ENCODE measurements at places on chromosomes 1 and 21.
A peak's percentile ranks its signal among the peaks of the same experiment; 100 is the strongest.

DNA sequence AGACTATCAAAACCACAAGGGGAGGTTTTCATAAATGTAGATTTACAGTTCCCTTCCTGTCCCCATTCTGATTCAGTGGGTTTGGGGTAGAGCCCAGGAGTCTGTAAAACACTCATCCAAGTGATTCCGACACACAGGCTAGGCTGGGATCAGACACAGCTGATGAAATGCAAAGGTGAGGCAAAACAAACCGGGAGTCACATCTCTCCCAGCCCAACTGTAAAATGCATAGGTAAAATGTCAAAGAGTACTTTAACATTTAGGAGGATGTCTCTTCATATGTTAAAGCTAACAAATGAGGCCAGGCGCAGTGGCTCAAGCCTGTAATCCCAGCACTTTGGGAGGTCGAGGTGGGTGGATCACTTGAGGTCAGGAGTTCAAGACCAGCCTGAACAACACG is 45.0 kb downstream of the ZNF281 start:
- no peaks in the 10 kb centered on the region for H3K36me3 ChIP-seq
- no peak for DNase-seq
- no peak overlapping the region for H3K27ac ChIP-seq
- H3K27me3 ChIP-seq: no peaks in the 10 kb centered on the region
- H3K4me3 ChIP-seq: no peak overlapping the region

- no peaks in the 10 kb centered on the region for H3K4me1 ChIP-seq
- no peak overlapping the region for H3K4me3 ChIP-seq
- H3K27me3 ChIP-seq: no peaks in the 10 kb centered on the region
- no peak for DNase-seq
- H3K36me3 ChIP-seq: no peaks in the 10 kb centered on the region
Observed at GRCh38 chr1:216903382-216903740, 180.1 kb upstream of the ESRRG start.

DNA sequence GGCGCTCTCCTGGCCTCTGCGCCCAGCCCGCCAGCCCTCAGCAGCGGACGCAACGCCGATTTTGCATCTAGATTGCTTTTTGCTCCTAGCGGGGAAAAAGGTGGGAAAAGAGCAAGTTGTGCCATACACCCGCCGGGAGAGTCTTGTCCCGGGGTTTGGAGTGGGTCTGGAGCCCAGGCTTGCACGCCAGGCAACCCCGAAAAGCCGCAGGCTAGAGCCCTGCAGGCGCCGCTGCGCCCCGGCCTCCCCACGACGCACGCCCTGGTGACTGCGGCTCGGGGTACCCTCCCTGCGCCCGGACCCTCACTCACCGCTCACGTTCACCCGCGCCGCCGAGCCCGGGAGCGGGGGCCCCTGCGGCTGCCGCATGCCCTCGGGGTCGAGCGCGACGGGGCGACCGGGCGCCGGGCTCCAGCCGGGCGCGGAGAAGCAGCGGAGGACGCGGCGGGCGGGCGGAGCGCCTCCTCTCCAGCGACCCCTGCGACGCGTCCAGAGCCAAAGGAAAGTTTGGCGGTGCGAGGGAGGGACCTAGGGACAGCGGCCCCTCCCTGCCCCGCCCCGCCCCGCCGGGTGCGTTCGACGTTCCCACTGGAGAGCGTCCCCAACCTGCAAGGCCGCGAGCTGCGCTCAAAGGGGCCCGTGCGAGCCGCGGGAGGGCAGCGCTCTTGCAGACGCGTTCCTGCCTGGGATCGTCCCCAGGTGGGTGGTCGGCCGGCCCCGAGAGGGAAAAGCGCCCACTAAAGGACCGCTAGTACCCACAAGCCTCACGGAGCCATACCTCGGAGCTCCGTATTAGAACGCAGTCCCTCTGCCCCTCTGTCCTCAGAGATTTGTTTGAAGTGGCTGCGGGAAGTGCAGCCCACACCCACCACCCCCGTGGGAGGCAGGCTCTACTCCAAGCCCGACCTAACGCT is at the start of gene LPAR3:
Gene LPAR3, minus strand, starts transcription at position 502 of the 914 bp plus-strand sequence. CDS start 27,086 bp downstream, outside the sequence.
- H3K27me3 ChIP-seq: no peaks in the 10 kb centered on the region
- H3K36me3 ChIP-seq: no peaks in the 10 kb centered on the region
- no peak for DNase-seq
- no peaks in the 10 kb centered on the region for H3K4me1 ChIP-seq
- peak within 1 kb of the TSS; percentile 20 for H3K4me3 ChIP-seq
- H3K27ac ChIP-seq: no peak within 1 kb of the TSS

DNA sequence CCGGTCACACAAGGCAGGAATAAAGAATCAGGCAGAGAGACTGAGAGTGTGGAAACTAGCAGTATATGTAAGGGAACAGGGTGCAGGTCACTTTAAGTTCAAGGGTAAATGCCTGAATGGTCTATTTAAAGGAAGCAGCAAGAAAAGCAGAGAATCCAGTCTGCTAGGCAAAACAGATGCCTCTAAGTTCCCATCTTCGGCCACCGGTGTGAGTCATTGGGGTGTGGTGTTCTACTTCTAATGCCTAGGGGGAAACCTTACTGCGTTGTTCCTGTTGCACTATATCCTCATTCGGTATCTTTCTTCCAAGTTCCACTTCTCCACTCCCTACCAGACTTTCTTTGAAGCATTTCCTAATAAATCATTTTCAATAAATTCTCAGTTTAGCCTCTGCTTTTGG is 259.9 kb downstream of the HHIPL2 start:
- no peak overlapping the region for H3K27ac ChIP-seq
- H3K36me3 ChIP-seq: no peaks in the 10 kb centered on the region
- no peak for DNase-seq
- H3K4me1 ChIP-seq: no peaks in the 10 kb centered on the region
- no peak overlapping the region for H3K4me3 ChIP-seq

- DNase-seq: no peak
- no peaks in the 10 kb centered on the region for H3K27me3 ChIP-seq
- no peaks in the 10 kb centered on the region for H3K36me3 ChIP-seq
- no peak overlapping the region for H3K4me3 ChIP-seq
- no peaks in the 10 kb centered on the region for H3K4me1 ChIP-seq
- H3K27ac ChIP-seq: no peak overlapping the region
Observed at GRCh38 chr1:243575070-243575469, 275.0 kb downstream of the AKT3 start.

DNA sequence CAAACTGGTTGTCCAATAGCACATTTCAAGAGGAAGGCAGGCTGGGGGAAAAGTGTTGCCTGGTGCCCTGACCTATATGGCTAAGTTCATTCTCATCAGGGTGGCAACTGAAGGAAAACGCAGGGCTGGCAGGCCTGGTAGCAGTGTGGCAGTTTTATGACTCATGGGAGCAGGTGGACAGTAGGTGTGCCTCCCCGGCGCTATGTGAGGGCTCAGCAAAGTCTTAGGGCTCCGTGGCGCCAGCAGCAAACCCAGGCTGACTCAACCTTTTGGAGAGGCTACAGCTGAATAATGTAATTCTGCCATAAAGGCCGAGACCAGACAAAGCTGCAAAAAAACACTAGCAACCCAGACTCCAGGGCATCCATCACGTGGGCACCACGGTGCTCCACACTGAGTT is 23.6 kb downstream of the GADD45A start:
- no peak overlapping the region for H3K4me3 ChIP-seq
- H3K27me3 ChIP-seq: no peaks in the 10 kb centered on the region
- peak overlapping the region; percentile 12 for H3K27ac ChIP-seq

- DNase-seq: no peak
- H3K36me3 ChIP-seq: no peaks in the 10 kb centered on the region
- peaks cover 23% of the 10 kb centered on the region for H3K4me1 ChIP-seq
Observed at GRCh38 chr1:98045767-98046641, 125.2 kb upstream of the DPYD start.

DNA sequence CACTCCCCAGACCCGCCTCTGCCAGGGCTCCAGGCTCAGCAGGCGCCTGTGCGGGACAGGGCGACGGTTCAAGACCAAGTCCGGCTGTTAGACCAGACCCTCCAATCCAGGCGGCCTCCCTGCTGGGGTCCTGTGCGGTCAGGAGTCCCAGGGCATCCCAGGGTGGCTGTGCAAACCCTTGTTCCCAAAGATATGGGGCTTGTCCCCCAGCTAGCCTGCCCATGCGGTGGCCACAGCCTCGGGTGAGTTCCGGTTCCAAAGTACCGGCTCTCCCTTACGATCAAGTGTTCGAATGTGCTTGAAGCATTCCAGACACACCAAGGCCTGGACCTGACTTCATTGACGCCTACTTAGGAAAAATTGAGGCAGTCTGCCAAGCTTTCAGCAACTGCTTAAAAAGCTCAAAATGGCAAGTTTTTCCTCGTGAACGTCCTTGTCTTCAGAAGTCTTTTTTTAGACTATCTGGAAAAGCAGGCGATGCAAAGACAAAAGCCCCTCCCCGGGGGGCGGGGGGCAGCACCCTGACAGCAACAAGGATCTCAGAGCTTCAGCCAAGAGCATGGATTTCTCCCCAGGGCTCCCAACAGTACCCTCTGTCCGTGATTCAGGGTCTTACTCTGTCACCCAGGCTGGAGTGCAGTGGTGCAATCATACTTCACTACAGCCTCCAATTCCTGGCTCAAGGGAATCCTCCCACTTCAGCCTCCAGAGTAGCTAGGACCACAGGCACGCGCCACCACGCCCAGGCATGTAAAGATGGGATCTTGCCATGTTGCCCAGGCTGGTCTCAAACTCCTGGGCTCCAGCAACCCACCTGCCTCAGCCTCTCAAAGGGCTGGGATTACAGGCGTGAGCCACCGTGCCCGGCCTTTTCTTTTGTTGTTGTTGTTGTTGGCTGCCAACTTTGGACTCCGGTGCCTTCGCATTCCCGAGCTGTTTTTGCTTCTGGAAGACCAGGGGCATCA is 2.3 kb downstream of the FAAP20 start:
- H3K4me3 ChIP-seq: no peak overlapping the region
- H3K36me3 ChIP-seq: no peaks in the 10 kb centered on the region
- H3K4me1 ChIP-seq: peaks cover 60% of the 10 kb centered on the region
- H3K27ac ChIP-seq: peak overlapping the region; percentile 93

DNA sequence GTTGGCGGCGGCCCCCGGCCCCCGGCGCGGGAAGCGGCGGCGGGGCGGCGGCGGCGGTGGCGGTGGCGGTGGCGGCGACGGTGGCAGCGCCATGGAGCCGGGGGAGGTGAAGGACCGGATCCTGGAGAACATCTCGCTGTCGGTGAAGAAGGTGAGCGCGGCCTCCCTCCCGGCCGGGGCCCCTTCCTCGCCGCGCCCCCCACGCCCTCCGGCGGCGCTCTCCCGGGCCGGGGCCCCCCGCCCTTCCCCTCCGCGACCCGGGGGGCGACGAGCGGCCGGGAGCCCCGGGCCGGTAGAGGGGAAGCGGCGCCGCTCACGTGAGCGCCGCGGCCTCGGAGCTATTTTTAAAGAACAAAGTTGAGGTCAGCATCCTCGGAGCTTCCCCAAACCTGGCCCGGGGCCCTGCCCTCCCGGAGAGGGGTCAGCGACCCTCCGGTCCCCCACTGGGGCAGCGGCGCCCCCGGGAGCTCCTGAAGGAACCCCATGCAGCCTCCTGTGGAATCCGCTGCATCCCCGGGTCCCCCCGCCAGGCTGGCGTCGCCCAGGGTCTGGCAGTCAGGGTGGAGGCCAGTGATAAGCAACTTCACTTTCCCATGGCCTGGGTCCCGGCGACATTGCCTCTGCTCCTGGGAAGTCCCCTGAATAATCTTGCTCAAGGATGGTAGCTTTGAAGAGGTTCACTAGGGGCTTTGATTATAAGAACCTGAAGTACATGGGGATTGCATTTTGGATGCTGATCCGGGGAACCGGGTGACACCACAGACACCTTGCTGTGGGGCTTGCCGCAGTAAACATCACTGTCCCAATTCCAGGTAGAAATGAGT is 560 bp downstream of the PLEKHM2 start:
- H3K27ac ChIP-seq: peak overlapping the region; percentile 99
- no peak for DNase-seq
- peak overlapping the region; percentile 70 for H3K4me3 ChIP-seq
- H3K4me1 ChIP-seq: peaks cover 61% of the 10 kb centered on the region

DNA sequence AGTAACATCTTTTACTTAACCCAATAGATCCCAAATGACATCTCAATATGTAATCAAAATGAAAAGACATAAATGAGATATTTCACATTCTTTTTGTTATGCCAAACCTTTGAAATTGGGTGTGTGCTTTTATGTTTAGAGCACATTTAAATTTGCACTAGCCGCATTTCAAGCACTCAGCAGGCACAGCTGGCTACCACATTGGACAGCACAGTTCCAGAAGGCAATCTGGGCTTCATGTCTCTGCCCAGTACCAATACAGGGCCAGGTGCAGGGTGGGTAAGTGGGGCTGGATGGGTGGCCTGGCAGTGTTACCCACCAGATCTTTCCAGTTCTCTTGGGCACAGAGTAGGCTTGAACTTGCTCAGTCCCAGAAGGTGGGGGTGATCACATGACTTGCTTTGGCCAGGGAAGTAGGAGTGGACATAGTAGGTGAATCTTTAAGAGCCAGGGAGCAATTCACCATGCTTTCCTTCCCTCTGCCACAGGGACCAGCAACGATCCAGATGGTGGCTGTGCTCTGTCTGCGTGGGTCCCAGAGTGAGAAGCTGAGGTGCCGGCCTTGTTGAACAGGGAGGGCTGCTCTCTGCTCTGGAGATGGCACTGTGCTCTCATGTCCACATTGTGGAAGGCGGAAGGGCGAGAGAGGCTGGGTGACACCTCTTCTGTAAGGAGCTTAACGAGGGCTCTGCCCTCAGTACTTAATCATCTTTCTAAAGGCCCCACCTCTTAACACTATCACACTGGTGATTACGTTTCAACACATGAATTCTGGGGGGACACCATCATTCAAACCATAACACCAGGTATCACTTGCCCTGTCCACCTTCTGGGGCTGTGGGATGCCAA is 261.4 kb downstream of the GRIK3 start:
- no peak for DNase-seq
- no peaks in the 10 kb centered on the region for H3K36me3 ChIP-seq
- no peaks in the 10 kb centered on the region for H3K4me1 ChIP-seq
- H3K4me3 ChIP-seq: no peak overlapping the region
- H3K27ac ChIP-seq: no peak overlapping the region

- no peak overlapping the region for H3K4me3 ChIP-seq
- no peaks in the 10 kb centered on the region for H3K36me3 ChIP-seq
- H3K27ac ChIP-seq: no peak overlapping the region
- DNase-seq: no peak
Observed at GRCh38 chr1:221832617-221833016, 90.7 kb upstream of the DUSP10 start.

- peak overlapping the region; percentile 72 for H3K27ac ChIP-seq
- H3K4me1 ChIP-seq: peaks cover 33% of the 10 kb centered on the region
- no peaks in the 10 kb centered on the region for H3K27me3 ChIP-seq
- H3K4me3 ChIP-seq: no peak overlapping the region
- peaks cover 36% of the 10 kb centered on the region for H3K36me3 ChIP-seq
- no peak for DNase-seq
Observed at GRCh38 chr1:183139281-183139942, 46.7 kb upstream of the LAMC2 start.

- no peaks in the 10 kb centered on the region for H3K36me3 ChIP-seq
- no peaks in the 10 kb centered on the region for H3K27me3 ChIP-seq
- peak; percentile 40 for DNase-seq
- no peak overlapping the region for H3K27ac ChIP-seq
- no peak overlapping the region for H3K4me3 ChIP-seq
Observed at GRCh38 chr1:157288492-157288891, 150.3 kb upstream of the ETV3 start.

GRCh38 chr1:68206848-68207689 is 25.3 kb downstream of the WLS start:
- no peaks in the 10 kb centered on the region for H3K27me3 ChIP-seq
- H3K27ac ChIP-seq: no peak overlapping the region
- DNase-seq: no peak
- H3K4me3 ChIP-seq: no peak overlapping the region

GRCh38 chr1:113871597-113872113 is at the start of gene PTPN22:
Gene PTPN22, minus strand, starts transcription at chr1:113871712.
- no peak for DNase-seq
- H3K4me3 ChIP-seq: no peak within 1 kb of the TSS
- H3K36me3 ChIP-seq: no peaks in the 10 kb centered on the region
- H3K27me3 ChIP-seq: no peaks in the 10 kb centered on the region
- H3K4me1 ChIP-seq: no peaks in the 10 kb centered on the region
- peak within 1 kb of the TSS; percentile 2 for H3K27ac ChIP-seq
